ENCODE measurements at places on chromosomes 2 and 18.

DNA sequence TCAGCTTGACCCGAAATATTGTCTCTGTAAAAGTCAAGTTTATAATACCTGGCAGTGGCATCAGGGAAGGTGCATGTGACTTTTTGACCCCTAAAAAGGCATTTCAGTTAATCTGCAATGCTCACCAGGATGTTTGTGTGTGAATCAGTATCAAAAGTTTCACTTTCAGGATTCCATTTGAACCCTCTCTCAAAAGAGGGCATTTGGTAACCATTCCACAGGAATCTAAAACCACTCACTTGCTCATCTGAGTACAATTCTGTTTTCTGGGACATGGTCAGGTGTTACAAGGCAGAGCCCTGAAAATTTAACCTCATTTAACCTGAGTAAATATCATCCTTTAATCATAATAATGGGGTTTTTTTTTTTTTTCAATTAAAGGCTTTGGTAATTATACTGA lies 77.9 kb upstream of the KLF7 start:
- DNase-seq, result no peak

DNA sequence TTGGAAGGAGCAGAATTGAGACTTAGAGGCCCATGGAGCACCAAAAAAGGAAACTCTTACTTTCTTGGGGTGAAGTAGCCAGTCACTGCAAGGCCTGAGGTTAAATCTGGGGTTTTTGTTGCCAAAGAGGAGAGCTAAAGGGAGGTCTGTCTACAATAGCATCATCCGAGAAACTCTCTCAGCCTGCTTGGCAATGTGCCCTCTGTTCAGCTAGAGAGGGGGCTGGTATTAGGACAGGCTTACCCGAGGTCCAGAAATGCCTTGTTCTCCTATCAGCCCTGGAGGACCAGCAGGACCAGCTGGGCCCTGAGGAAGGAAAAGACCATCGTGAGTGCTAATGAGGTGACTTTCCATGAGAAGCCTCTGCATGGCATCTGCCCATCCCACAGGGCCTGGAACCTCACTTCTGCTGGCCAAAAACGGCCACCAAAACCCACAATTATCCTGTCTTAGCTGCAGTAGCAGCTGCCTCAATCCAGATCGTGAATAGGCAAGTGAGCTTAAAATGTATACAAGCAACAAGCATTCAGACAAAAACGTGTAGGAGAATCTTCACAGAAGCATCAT lies 61.6 kb downstream of the COL6A3 start:
- no peak for DNase-seq

GRCh38 chr2:199932312-199932855 lies 21.3 kb downstream of the C2orf69 start:
- DNase-seq, result no peak

GRCh38 chr2:55888936-55889335 lies 34.6 kb downstream of the EFEMP1 start:
- no peak for DNase-seq

DNA sequence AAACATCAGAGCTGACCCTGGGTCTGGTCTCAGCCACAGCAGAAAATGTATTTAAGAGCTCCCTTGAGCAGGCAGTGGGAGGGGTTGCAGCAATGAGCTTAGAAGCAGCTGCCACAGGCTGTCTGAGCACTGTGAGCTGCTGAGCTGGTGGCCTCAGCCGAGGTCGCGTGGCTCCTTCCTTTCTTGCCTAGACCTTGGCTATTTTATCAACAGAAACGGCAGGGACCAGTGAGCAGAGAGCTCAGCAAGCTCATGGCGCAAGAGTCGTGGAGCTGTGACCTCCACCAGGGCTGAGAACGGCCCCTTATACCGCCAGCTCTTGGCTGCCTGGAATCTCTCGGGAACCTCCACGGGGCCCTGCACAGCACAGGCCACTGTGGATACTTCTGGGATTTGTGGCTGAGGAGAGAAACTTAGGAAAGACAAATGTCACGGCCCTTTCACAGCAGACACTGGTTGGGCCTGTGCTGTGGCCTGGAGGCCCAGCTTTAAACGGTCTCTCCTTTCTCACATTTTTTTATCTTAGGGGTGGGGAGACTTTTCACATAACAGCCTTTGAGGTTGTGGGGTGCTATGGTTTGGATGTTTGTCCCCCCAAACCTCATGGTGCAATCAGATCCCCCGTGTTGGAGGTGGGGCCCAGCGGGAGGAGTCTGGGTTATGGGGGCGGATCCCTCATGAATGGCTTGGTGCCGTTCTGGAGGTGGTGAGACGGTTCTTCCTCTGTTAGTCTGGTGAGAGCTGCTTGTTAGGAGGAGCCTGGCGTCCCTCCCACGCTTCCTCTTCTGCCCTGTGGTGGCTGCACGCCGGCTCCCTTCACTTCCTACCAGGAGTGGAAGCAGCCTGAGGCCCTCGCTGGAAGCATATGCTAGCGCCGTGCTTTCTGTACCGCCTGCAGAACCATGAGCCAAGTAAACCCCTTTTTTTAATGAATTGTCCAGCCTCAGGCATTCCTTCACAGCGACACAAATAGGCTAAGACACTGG lies 1.7 kb downstream of the ALLC start:
- no peak for DNase-seq

GRCh38 chr2:54899576-54900200 lies 150.6 kb downstream of the RTN4 start:
- peak; percentile 65 for DNase-seq

DNA sequence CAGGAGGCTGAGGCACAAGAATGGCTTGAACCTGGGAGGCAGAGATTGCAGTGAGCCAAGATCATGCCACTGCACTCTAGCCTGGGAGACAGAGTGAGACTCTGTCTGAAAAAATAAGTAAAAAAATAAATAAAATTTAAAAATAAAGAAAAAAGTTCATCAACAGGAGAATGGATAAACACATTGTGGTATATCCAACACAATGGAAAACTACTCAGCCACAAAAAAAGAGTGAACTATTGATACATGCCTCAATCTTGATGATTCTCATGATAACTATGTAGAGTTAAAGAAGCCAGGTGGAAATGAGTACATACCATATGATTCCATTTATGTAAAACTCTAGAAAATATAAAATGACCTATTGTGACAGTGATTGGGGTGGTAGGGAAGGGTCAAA lies 124.3 kb upstream of the AQP4 start:
- DNase-seq, result no peak

- peak; percentile 93 for DNase-seq
Observed at GRCh38 chr18:71878226-71878625, 665.9 kb downstream of the CBLN2 start.

GRCh38 chr18:39946623-39947061 lies 2008.4 kb upstream of the PIK3C3 start:
- DNase-seq, result peak; percentile 78

DNA sequence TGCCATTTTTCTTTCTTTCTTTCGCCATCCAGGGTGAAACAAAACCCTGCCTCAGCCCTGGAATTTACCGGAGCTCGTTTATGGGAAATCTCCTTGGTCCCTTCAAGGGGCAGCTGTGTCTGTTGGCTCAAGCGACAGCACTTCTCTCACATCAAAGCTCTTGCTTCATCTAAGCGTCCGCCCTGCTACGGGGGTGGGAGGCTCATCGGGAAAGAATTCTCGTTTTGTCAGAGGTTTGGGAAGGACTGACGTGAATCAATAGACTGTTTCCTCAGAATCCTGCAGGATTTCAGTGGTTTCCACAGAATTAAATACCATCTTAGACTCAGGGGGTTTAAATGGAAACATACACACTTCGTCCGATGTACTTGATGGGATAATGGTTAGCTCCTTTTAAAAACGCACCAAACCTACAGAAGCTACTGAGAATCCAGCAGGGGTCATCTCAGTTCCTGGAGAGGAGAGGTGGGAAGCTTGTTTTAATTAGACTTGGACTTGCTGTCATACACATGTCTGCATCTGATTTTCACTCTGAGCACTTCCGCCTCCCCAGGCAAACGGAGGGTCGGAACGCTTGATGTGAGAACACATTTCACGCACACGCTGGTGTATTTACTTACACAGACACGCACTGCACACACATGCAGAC lies 91.6 kb downstream of the ASB1 start:
- no peak for DNase-seq

- DNase-seq, result no peak
Observed at GRCh38 chr2:43032213-43033015, 194.0 kb downstream of the ZFP36L2 start.

DNA sequence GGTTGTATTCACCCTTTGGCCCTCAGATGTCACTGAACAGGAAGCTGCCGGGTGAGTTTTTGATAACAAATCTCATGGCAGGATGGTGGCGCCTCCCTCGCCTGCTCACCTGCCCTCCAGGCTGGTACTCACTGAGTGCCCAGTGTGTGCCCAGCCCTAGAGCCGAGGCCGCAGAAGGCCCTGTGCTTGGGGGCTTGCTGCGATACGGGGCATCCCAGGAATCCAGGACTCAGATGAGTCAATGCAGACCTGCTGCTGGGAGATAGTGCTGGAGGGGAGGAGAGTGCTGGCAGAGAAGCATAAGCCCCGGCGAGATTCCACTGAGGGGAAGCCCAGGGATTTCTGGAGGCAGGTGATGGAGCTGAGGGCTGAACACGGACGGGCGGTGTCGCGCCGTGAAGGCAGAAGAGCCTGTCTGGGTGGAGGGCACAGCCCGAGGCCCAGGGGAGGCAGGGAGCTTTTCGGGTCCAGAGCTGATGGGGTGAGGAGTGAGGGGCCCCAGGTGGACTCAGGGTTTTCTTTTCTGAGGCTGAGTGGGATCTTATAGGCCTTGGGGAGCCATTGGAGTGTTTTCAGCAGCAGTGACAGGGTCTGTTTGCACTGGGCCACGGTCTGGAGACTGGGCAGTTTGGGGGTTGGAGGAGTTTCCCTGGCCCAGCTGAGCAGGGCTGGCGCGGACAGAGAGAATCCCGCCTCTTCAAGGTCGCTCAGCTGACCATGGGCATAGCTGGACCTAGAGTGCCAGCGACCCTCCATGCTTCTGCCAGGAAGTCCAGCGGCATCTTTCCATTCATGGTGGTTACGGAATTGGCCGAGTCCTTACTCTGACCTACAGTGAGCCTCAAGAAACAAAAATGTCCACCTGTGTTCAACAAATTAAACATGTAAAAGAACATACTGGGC lies 35.5 kb downstream of the LDLRAD4 start:
- DNase-seq, result no peak

DNA sequence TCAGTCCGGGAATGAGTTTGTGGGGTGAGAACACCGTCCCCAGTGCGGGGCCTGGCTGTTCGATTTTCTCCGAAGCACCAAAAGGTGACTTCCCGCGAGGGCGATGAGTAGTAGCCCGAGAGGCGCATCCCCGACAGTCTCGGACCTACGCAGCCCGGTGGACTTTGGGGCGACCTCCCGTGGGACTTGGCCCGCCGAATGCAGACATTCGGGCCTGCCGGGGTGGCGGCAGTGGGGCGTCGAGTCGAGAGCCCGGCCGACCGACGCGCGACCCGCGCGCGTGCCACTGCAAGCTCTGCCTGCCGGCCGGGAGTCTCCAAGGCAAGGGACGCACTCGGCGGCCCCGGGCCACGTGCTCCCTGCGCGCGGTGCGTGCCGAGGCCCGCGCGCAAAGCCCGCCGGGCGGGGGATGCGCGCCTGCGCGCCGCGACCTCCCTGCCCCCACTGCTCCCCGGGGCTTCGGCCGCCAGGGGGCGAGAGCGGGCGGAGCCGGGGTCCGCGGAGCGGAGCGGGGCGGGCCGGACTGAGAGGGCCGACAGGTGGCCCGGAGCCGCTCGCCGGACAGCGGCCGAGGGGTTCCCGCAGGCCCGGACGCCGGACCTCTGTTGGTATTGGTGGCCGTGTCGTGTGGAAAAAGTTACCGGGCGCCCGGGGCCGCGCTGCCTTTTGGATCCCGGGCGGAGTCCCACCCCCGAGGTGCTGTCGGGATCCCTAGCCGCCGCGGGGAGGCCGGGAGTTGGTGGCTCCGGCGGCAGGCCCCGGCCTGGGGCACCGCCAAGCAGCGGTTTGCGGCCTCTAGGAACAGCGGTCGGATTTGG lies 1.9 kb downstream of the PTMA start:
- peak; percentile 93 for DNase-seq

GRCh38 chr2:171515672-171516298 lies 6.5 kb upstream of the CYBRD1 start:
- no peak for DNase-seq

DNA sequence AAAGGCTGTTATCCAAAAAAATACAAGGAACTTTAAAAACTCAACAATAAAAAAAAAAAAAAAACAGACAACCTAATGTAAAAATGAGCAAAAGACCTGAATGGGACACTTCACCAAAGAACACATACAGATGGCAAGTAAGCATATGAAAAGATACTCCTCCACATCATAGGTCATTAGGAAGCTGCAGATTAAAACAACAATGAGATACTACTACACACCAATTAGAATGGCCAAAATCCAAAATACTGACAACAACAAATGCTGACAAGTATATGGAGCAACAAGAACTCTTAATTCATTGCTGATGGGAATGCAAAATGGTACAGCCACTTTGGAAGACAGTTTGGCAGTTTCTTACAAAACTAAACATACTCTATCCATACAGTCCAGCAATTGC lies 84.2 kb downstream of the DYNC1I2 start:
- no peak for DNase-seq

DNA sequence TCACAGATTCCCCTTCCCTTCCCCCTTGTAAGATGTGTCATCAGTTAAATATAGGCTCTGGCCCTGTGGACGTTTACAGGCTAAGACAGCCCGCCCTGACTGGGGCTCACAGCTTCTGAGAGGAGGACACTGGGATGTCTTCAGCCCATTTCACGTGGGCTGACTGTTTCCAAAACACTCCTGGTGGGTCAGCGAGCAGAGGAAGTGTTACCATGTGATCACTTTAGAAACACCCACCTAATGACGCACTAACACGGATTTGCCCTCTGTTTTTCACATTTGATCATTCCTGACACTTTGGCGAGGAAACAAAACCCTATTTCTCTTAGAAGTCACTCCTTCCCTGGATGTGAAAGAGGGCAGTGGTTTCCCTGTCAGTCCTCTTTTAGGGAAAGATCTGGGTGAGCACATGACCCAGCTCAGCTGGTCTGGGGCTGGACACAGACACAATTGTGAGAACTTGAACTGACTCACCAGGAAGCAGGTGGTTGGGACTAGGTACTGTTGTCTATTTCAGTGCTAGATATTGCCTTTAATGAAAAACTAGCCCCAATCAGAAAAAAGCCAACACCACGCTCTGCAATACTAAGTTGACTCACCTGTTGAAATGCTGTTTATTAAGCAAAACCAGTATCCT lies 38.8 kb downstream of the BMP10 start:
- peak; percentile 88 for DNase-seq

GRCh38 chr2:183359867-183360266 lies 235.6 kb downstream of the NUP35 start:
- peak; percentile 43 for DNase-seq

GRCh38 chr2:234840336-234840735 lies 111.5 kb upstream of the SH3BP4 start:
- DNase-seq, result peak; percentile 50

DNA sequence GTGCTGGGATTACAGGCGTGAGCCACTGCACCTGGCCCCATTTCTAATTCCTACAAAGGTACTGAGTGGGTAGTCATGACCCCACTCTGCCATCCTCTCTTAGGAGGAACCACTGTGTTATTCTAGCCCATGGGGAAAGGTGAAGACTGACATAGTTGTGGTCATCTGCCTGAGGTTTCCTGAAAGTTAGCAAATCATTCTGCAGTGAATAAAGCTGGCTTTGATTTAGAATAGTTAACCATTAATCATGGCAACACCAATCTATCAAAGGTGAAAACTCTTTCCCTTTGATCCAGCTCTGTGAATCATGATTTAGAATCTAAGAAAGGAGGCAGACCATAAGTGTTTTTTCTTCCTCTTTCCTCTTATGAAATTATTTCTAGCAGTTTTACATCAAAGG lies 50.8 kb downstream of the SUMO1 start:
- no peak for DNase-seq
